H7 (cell line): ENCODE measurements at places on chromosomes 1 and 21. TPM values are rescaled to one million over a fixed set of nuclear protein-coding genes. Genes with fewer than 3 reads are reported as not detected.

GRCh38 chr1:53316766-53317581 lies 10.9 kb downstream of the LRP8 start:
- no peak for DNase-seq

- no peak for DNase-seq
Measured at GRCh38 chr21:17491716-17492414, 21.0 kb upstream of the CXADR start.

GRCh38 chr21:41604583-41605041 lies 96.7 kb upstream of the TMPRSS2 start:
- peak; percentile 81 for DNase-seq

DNA sequence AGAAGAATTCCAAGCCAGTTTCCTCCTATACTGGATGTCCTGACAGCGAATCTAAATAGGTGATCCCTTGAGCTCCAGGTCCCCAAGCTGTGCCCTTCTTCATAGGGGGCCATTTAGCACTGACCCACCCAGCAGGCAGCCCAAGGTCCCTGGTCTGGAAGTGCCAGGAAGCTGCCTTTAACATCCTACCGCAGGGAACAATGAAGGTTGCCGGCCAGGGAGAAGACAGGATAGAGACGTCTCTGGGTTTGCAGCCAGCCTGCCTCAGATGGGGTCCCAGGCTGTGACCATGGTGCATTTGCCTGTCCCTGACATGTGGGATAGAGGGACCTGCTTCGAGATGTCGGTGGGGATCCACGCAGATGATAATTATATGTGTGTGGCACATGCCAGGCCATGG lies 2.7 kb upstream of the RIPK4 start:
- DNase-seq, result no peak

DNA sequence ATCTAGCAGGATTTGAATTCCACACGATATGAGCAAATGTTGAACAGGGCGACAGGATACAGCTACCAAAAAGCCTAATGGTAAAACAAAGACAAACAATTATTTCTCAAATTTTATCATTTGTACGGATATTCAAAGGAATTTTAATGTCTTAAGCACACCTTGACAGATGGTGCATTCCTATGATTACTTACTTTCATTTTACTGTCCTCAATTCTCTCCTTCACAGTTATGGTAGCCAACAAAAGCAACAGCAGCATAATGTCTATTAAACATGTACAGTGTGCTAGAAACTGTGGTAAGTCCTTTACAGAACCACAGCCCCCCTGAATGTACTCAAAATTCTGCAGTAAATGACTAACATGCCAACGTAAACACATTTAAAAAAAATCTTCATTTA lies 365.8 kb downstream of the SMYD3 start:
- no peak for DNase-seq

- DNase-seq, result no peak
Measured at GRCh38 chr1:41830726-41831125, 88.0 kb downstream of the HIVEP3 start.

DNA sequence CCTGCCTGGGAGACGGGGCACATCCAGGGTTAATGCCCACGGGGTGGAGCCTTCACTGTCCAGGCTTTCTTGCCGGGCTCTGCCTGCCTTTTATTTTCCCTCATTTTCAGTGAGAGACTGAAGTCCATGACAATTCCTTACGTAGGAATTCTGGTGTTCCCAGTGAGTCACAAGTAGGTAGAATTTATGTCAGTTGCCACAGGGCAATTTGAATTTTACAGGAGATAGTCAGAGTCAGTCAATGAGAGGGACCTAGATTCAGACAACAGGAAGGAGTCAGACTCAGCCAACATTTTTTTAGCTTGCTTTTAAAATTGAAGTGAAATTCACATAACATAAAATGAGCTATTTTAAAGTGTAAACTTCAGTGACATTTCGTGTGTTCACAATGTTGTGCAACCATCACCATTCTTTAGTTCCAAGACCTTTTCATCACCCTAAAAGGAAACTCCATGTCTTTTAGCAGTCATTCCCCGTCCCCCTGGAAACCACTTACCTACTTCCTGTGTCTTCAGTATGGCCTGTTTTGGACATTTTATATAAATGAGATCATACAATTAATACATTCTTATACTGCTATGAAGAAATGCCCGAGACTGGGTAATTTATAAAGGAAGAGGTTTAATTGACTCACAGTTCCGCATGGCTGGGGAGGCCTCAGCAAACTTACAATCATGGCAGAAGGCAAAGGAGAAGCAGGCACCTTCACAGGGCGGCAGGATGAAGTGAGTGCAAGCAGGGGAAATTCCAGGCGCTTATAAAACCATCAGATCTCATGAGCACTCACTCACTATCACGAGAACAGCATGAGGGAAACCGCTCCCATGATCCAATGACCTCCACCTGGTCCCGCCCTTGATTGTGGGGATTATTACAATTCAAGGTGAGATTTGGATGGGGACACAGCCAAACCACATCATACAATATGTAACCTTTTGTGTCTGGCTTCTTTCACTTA lies 14.6 kb downstream of the AJAP1 start:
- no peak for DNase-seq

- DNase-seq, result no peak
Measured at GRCh38 chr1:19361611-19362147, 49.6 kb downstream of the SLC66A1 start.

DNA sequence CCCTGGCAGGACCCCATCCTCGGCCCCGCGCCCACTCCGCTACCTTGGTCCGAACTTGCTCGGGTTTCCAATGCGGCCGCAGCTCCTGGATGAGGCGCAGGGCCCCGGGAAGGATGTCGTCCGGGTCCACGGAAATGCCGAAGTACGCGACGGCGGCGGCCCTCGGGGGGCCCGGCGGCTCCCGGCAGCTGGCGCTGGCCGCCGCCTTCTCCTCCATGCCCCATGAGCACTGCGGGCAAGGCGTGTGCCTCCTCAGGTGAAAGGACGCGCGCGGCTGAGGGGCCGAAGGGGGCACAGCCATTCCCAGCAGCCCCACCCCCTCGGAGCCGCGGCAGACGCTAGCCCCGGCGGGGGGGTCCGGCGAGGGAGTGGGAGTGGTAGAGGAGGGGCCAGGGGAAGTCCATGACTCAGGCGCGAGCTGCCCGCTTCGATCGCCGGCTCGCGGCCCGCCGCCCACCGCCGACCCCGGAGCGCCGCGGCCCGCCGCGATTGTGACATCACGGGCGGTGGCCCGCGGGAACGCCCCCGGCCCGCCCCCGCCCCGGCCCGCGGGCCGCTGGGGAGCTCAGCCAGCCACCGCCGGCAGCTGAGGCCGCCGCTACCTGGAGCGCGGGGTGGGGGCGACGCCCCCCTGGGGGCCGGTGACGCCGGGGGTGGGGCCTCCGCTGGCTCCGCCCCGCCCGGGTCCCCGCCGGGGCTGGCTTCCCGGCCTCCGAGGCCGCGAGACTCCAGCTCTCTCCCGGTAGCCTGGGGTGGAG lies at the start of gene ETNK2:
TSS of gene ETNK2 (minus strand) at position 493 of the 758 bp plus-strand sequence. CDS start at position 301, 192 bp downstream.
- peak; percentile 97 for DNase-seq

DNA sequence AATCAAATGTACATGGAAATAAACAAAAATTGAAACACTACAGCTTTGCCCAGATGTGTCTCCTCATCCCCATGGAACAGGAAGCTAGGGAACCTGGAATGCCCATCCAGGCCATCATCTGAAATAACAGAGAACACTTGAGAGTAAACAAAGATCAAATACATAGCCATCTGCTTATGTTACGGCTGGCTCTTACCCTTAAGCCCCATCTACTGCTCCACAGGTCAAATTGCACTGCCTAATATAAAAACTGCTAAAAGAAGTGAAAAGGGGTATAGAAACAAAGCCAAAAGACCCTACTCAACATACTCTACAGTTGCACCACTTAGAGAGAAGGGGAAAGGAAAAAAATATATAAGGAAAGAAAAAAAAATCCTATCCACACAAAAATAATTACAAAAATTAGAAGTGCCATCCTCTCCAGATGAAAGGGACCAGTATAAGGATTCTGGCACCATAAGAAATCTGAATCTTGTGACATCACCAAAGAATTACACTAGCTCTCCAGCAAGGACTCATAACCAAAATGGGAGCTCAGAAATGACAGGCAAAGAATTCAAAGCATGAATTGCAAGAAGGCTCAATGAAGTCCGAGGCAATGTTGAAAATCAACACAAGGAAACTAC lies 26.9 kb downstream of the OR6Y1 start:
- DNase-seq, result peak; percentile 2

- DNase-seq, result no peak
Measured at GRCh38 chr1:117650840-117651568, 45.2 kb downstream of the TENT5C start.

The TNFRSF9 gene
- total RNA-seq, result not detected in 2 replicates

The PRUNE1 gene
- total RNA-seq, result 33.5 and 36.3 TPM in 2 replicates

The RIMS3 gene
- 20.0 and 20.7 TPM in 2 replicates for total RNA-seq

The LCE3D gene
- total RNA-seq, result not detected in 2 replicates
